ENCODE measurements at places on chromosomes 7 and 10.

DNA sequence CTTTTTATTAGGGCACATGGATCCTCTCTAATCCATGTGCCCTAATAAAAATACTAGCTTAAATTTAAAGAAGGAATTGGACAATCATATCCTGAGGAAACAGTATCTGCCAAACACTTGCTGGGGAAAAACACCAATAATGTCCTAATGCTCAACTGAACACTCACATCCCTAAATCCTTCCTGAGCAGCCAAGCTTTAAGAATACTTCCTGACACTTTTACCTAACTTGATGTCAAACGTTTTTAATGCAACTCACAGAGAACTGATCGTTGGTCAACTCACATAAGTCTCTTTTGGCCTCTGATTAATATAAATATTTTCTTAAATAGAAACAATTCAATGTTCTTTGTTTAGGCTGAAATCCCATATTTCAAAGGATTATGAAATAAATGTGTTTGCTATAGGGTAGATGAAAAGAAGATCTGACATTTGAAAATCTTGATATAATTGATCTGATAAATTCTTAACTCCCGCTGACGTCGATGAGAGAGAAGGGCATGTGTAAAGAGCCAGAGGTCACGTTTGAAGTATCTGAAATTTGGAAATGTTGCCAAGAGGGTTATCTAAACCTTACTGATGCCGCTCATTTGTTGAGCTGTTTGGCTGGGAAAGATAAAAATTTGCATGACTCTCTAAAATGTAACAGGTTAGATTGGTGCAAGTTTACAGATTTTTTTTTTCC is 122.8 kb upstream of the RHOBTB1 start:
- no peak for DNase-seq

DNA sequence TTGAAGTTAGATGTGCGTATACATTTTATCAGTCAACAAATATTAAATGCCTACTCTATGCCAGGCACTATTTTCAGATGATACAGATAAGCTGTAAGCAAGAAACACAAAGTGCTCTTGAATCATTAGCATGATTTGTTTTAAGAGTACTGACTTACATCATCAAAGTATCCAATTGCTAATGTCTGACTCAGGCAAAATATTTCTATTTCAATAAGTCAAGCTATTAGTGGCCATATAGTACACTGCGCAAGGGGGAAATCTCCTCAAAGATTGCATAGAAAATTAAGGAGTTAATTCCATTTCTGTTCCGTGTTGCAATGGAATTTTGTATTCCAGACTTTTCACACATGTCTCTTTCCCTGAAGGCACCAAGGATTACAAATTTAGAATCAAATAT is 46.1 kb upstream of the DNAJC1 start:
- no peak for DNase-seq

DNA sequence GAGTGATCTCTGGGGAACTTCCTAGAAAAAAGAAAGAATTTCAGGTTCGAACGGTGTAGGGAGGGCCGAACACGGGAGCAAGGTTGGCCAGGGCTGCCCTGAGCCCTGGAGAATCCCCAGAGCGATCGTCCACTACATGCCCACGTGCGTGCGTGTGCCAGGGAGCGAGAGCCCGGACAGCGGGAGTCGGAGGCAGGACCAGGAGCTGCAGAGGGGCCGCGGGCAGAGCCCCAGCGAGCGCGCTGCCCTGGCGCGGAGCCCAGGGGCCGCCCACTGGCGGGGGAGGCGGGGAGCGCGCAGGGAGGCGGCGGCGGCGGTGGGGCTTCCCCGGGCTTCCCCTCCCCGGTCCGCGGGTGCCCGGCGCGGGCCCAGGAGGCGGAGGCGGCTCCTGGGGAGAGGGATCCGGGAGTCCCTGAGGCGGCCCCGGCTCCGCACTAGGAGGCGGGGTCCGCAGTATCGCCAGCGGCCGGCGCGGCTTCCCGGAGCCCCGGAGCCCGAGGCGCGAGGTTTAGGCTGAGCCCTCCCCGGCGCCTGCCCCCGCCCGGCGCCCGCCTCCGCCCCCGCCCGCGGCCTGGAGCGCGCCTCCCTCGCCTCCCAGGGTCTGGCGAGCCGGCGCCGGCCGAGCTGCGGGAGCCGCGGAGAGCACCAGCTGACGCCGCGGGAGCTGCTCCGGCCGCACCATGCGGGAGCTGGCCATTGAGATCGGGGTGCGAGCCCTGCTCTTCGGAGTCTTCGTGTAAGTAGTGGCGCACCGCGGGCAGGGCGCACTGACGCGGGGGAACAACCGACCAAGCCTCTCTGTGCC is at the start of gene PLPP4:
PLPP4 (plus strand) TSS at position 602 of the 805 bp plus-strand sequence; CDS start at position 681, 79 bp downstream.
- no peak for DNase-seq

- DNase-seq: no peak
Measured at GRCh38 chr10:103595933-103596726, 102.6 kb downstream of the NEURL1 start.

- DNase-seq: no peak
Measured at GRCh38 chr10:3782146-3782450, 2.9 kb downstream of the KLF6 start.

- DNase-seq: no peak
Measured at GRCh38 chr7:138559448-138559847, 99.4 kb downstream of the TRIM24 start.

DNA sequence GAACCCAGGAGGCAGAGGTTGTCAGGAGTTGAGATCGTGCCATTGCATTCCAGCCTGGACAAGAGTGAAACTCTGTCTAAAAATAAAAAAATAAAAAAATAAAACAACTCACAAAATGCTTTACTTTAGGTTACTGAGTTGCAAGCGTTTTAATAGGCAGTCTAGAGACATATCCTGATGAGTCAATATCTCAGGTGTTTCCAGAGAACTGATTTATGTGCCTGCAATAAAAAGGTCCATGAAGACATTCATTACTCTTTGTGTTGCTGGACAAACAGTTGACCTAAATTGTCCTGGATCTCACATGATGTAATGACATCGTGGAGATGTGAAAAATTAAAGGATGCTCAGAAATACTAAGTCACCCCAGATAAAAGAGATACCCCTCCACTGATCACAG is 31.5 kb downstream of the CDNF start:
- DNase-seq: no peak

GRCh38 chr7:101747879-101748345 is 69.5 kb upstream of the CUX1 start:
- no peak for DNase-seq

GRCh38 chr10:92886334-92886961 is 38.1 kb downstream of the EXOC6 start:
- no peak for DNase-seq

DNA sequence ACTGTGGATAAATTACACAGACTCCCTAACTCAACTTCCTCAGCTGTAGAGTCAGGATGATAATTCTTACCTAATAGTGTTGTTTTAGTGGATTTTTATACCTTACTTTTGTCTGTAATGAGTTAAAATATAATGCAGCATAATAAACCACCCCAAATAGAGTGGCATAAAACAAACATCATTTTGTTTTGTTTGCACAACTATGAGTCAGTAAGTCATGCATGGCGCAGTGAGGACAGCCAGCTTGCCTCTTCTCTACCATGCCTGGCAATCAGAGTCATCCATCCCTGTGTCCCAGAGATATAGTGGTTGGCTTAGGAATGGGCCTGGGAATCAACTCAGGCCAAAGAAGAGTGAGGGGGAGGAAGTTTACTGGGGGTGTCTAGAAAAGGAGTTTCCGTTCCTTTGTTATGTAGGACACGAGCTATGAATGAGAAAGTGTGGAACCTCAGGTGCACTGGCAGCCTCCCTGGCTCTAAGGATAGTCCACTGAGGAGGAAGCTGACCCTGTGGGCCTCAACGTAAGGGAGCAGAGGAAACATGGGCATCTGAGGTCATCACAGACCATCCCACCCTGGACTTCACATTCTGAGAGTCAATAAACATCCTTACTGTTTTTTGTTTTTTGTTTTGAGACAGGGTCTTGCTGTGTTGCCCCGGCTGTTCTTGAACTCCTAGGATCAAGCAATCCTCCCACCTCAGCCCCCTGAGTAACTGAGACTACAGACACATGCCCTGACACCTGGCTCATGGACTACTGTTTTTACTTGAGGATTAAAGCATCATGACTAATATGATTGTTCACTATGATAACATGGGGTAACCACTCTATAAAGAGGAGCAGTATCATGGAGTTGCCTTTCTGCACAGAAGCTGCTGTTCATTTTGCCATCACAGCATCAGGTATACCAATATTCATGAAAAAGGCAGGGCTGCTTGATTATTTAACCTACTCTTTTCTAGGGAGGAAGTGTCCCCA is 21.0 kb upstream of the GRB10 start:
- DNase-seq: no peak

DNA sequence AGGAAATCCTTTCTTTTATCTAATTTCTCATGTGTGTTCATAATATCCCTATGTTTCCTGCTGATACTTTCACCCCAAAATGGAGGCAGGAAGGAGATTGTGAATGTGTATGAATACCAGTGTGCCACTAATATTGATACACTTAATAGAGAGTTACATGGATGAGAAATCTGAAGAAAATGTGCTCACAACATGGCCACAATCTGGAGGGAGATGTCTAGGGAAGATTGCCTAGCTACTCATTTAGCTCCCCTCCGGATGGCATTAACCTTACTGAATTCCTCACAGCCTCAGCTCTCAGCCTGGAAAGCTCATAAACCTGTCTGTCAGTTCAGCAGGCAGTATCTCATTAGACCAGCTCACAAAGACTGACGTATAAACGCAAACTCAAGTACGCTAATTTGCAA is 23.4 kb upstream of the DMTF1 start:
- no peak for DNase-seq

- no peak for DNase-seq
Measured at GRCh38 chr10:101063548-101064414, 2.0 kb downstream of the KAZALD1 start.

GRCh38 chr7:117949232-117949631 is 76.0 kb upstream of the CTTNBP2 start:
- DNase-seq: no peak

- no peak for DNase-seq
Measured at GRCh38 chr10:70682920-70683600, 10.8 kb downstream of the ADAMTS14 start.

DNA sequence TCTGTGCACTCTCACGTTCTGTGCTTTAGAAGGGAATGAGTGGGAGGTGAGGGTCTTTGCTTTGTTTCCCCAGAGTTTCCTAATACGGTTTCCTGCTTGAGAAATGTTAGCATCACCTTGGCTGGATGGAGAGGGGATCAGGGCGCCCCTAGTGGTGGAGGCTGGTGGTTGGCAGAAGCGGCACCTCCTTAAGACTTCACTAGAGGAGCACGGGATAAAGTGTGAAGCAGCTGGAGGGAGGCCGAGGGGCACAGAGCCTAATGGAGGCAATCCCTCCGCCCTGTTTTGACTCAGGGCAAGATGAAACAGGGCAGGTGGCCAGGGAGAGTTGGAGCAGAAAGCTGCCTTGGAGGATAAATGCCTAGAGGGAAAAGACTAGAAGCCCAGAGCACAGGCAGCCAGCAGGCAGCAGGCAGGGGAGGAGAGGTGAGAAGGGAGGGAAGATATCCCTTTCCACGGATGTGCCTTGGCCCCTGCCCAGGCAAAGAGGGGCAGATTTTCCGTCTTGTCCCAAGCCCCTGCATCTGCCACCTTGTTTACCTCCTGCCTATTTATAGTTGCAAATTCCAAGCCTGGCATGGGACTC is 56.0 kb upstream of the BTRC start:
- peak; percentile 20 for DNase-seq

DNA sequence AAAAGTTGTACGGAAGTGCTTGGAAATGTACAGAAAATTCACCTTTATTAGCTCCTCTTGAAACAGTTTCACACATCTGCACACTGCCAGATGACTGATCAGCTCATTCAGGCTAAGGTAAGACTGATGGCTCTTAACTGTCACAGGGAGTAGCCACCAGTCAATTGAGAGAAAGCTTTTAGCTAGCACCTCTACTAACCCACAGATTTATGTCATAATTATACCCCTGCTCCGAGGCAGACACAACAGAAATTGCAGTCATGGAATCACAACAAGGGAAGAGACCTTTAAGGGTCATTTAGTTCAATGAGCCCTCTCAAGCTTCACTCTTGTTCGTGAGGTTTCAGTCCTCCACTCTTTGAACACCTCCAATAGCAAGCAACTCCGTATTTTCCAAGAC is 235.4 kb downstream of the TRIL start:
- DNase-seq: no peak

GRCh38 chr7:143351060-143351459 is 11.5 kb downstream of the FAM131B start:
- no peak for DNase-seq

- no peak for DNase-seq
Measured at GRCh38 chr7:116780521-116780920, 81.9 kb upstream of the CAPZA2 start.

DNA sequence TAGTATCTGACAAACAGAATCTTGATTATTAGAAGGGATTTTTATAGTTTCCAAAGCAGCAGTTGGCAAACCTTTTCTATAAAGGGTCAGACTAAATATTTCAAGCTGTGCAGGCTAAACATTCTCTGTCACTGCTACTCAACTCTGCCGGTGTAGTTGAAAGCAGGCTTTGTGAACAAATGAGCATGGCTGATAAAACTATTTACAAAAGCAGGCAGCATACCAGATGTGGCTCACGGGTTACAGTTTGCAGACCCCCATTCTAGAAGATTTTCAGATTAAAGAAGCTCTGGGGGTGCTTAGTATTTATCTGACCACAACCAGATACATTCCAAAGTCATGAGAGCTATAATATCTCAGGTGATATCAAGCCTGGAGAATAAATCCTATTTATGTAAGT is 1017.5 kb downstream of the SORCS1 start:
- no peak for DNase-seq

- no peak for DNase-seq
Measured at GRCh38 chr7:79923953-79924352, 210.7 kb upstream of the GNAI1 start.

DNA sequence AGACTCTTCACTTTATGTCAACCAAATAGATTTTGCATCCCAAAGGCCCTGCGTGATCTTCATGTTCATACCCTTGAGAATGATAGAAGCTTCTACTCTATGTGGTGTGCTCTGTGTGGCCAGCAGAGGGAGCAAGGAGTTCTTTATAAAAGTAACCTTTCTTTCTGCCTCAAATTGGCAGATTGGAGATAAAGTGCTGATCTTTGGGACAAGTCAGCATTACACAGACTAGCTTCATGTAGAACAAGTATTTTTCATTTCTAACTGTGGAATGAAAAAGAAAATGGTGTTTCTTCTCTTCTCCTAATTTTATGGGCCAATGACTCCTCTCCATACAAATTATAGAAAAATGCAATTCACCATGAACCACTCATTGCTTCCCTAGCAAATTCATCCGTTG is 1214.1 kb downstream of the SORCS1 start:
- no peak for DNase-seq

DNA sequence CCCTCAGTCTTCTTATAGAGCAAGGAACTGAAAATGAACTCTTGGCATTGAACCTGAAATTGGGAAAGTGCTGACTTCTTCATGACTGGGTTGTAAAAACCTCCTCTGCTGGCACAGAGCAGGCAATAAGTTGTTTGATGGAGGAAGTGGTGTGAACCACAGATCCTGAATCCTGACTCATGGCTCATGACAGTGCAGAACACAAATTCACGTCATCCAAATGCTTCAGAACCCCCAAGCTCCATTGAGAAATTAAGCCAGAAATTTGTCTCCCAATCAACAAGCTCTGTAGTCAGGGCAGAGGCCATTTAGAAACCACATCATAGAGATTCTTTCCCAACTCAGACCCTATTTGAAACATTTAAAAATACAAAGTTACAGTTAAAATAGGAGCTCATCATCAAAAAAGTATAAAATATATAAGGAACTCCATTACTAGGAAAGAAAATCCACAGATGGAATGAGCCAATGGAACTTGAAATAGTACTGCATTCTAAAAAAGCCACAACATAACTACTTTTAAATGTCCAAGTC is 10.3 kb upstream of the STK17A start:
- no peak for DNase-seq

GRCh38 chr7:116610210-116610609 is 61.8 kb upstream of the MET start:
- DNase-seq: no peak

GRCh38 chr10:114647545-114648138 is 10.4 kb downstream of the ABLIM1 start:
- DNase-seq: no peak
